Thoracic aorta (tissue), 2 donors: ENCODE measurements at places on chromosomes 1 and 21. TPM values are rescaled to one million over a fixed set of nuclear protein-coding genes. Genes with fewer than 3 reads are reported as not detected.

Gene GIPC2
- 1.6 TPM for total RNA-seq

Gene SARS1
- total RNA-seq = 137 TPM

DNA sequence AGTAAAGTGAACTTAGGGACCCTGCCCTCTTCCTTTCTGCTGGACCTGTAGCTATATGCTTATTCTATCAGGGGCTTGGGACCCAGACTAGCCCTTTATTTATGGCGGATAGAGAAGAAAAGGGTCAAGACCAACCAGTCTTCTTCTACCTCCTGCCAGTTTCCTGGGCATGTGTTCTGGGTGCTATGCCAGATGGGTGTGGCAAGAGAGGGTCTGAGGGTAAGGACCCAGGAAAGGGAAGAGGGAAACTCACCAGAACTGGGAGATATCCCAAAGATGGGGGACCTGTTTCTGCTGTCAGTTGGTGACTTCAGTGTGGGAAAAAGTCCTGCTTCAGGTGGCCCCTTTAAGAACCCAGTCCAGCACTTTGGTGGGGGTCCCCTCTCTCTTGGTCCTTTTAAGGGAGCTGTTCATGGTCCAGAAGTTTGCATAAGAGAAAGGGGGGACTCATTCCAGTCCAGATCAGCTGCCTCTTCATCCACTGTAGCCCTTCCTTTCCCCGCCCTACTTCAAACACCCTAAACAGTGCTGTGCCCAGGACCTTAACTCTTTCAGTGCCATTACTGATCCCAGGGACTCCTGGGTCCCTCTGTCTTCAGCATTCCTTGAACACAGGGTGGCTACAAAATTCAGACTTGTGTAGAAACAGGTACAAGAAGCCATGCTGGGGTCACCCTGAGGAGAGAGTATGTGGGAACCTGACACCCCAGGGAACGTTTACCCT, 18.4 kb downstream of the SSR2 start:
- no peak overlapping the region for H3K4me3 ChIP-seq
- peaks cover 3% of the 10 kb centered on the region for H3K36me3 ChIP-seq
- DNase-seq = no peak
- no peak overlapping the region for H3K27ac ChIP-seq
- no peaks in the 10 kb centered on the region for H3K27me3 ChIP-seq

DNA sequence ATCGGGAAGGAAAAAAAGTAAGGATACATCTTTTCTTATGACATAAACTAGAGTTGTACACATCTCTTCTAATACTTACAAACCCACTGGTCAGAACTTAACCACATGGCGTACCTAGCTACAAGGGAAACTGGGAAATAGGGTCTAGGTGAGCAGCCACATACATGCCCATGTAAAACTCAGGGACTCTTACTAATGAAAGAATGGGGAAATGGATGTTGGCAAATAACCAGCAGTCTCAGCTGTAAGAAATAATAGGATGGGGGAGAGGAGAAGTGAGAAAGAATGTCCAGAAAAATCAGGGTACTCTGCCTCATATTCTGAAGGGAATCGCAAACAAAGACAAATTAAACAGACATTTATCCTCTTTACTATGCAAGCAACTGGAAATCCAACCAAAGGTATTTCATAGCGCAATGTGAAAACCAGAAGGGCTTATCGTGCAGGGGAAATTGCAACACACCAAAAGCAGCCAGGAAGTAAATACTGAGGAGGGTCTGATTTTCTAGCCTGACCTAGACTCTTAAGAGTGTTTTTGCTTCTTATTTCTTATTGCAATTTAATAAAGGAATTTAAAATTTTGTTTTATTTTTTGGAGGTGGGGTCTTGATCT, 17.5 kb downstream of the GTF2B start:
- no peak overlapping the region for H3K4me3 ChIP-seq
- no peaks in the 10 kb centered on the region for H3K36me3 ChIP-seq
- H3K27ac ChIP-seq = no peak overlapping the region
- no peaks in the 10 kb centered on the region for H3K27me3 ChIP-seq
- no peak for DNase-seq

GRCh38 chr1:60223158-60223557, 149.6 kb upstream of the C1orf87 start:
- no peak overlapping the region for H3K4me3 ChIP-seq
- no peaks in the 10 kb centered on the region for H3K27me3 ChIP-seq
- H3K27ac ChIP-seq = no peak overlapping the region
- no peak for DNase-seq
- H3K36me3 ChIP-seq = no peaks in the 10 kb centered on the region
- H3K4me1 ChIP-seq = peaks cover 16% of the 10 kb centered on the region

DNA sequence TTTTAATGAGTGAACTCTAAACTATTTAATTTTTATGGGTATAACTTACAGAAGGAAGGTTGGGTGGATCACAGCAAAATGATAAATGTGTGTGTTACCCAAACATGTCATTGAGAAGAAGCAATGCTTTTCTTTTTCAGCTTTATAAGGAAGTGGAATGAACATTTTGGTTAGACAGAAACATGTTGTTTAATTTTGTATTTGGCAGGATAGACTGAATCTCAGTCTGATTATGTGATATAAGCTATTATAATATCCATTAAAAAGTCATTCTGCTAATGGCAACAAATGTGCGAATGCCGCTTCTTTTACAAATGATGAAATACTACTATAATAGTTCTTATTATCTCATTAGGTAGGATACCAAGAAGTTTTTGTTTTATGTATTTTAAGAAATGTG, 281.9 kb upstream of the ZRANB2 start:
- no peaks in the 10 kb centered on the region for H3K4me1 ChIP-seq
- H3K4me3 ChIP-seq = no peak overlapping the region
- H3K36me3 ChIP-seq = no peaks in the 10 kb centered on the region
- no peak for DNase-seq
- H3K27me3 ChIP-seq = no peaks in the 10 kb centered on the region

DNA sequence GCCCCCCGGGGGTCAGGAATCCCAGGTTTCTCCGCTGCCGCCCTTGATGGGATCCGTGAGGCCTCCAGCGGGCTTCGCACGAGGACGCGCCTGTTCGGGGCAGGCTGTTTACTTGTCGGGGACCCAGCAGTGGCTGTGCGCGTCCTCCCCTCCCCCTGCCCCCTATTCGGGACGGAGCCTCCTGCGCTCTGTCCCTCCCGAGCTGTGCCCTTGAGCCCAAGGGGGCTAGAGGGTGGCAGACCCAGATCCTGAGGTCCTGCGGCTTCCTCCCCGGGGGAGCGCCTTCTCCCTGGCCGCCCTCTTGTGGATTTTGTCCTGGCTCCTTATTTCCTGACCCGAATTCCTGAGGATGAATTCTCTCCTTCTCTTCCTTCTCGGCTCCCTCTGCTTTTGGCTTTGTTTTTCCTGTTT, 38.4 kb downstream of the PIK3CD start:
- H3K27me3 ChIP-seq = no peaks in the 10 kb centered on the region
- peaks cover 14% of the 10 kb centered on the region for H3K4me1 ChIP-seq
- peak overlapping the region; percentile 80 for H3K4me3 ChIP-seq
- no peaks in the 10 kb centered on the region for H3K36me3 ChIP-seq

DNA sequence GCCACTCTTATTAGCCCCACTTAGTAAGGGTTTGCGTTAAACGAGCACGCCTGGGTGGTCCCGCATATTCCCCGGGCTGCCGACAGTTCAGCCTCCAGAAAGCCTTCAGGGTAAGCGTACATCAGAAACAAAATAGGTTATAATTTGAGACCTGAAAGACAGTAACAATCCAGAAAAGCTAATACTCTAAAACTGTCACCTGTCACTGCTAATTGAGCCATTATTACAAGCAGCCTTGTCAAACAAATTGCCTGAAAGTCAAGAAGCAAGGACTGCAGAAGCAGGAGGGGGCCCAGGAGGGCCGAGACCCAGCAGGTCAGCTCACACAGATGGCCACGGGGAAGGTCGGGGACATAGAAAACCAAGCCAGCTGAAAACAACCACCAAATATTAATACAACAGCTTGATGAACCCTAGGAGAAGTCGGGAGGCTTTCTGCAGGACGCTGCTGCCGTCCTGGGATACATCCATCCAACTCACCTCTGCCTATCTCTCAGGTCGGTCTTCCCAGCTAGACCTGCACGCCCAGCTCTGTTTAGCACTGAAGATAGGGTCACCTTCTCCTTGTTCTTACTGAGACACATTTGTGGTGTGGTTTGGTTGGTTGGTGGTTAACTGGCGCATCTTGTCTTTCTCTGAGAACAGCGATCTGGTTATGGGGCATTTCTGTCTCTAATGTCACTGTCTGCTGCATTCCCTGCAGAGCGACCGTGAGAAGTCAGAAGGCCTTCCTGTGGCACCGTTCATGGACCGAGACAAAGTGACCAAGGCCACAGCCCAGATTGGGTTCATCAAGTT, 110.8 kb downstream of the WDR4 start:
- H3K4me3 ChIP-seq = no peak overlapping the region
- H3K36me3 ChIP-seq = no peaks in the 10 kb centered on the region
- DNase-seq = no peak
- H3K27ac ChIP-seq = no peak overlapping the region
- H3K4me1 ChIP-seq = no peaks in the 10 kb centered on the region

- H3K36me3 ChIP-seq = no peaks in the 10 kb centered on the region
- no peak for DNase-seq
- no peak overlapping the region for H3K4me3 ChIP-seq
- H3K27me3 ChIP-seq = no peaks in the 10 kb centered on the region
Observed at GRCh38 chr1:8711151-8711550, 106.3 kb downstream of the RERE start.

- H3K4me3 ChIP-seq = no peak overlapping the region
- H3K27ac ChIP-seq = no peak overlapping the region
- no peaks in the 10 kb centered on the region for H3K36me3 ChIP-seq
- no peaks in the 10 kb centered on the region for H3K4me1 ChIP-seq
- no peak for DNase-seq
Observed at GRCh38 chr1:175857756-175858155, 114.4 kb upstream of the TNR start.

GRCh38 chr1:229875086-229875485, 192.0 kb upstream of the GALNT2 start:
- H3K4me3 ChIP-seq = no peak overlapping the region
- H3K27me3 ChIP-seq = no peaks in the 10 kb centered on the region
- peaks cover 2% of the 10 kb centered on the region for H3K4me1 ChIP-seq
- DNase-seq = no peak
- no peaks in the 10 kb centered on the region for H3K36me3 ChIP-seq
